ENCODE measurements at places on chromosomes 11 and 22. TPM values are rescaled to one million over a fixed set of nuclear protein-coding genes. Genes with fewer than 3 reads are reported as not detected.

- no peak for DNase-seq
Observed at GRCh38 chr11:66340596-66341501, 4.1 kb downstream of the BRMS1 start.

DNA sequence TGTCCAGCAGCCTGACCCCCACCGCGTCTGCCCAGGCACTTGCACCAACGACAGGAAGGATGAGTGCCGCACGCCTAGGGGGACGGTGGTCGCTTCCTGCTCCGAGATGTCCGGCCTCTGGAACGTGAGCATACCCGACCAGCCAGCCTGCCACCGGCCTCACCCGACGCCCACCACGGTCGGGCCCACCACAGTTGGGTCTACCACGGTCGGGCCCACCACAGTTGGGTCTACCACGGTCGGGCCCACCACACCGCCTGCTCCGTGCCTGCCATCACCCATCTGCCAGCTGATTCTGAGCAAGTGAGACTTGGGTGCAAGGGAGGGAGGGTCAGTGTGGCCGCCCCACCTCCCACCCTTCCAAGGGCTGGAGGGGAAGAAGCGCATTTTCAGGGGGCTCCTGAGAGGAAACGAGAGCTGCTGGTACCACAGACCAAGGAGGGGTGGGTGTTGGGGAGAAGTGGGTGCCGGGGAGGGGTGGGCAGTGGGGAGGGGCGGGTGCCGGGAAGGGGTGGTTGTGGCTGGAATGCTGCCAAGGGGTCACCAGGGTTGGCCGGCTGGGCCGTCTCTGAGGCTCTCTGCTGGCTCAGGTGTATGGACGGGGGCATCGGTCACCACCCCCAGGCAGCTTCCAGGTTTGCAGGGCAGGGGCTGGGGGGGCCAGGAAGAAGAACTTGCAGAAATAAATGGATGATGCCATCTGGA lies 27.7 kb upstream of the MUC5B start:
- DNase-seq: no peak

GRCh38 chr11:19450282-19450681 lies 209.5 kb upstream of the E2F8 start:
- DNase-seq: no peak

Gene RPUSD4
- total RNA-seq: 47.0 TPM

GRCh38 chr11:11620921-11621572 lies 758 bp downstream of the GALNT18 start:
- DNase-seq: peak; percentile 25

DNA sequence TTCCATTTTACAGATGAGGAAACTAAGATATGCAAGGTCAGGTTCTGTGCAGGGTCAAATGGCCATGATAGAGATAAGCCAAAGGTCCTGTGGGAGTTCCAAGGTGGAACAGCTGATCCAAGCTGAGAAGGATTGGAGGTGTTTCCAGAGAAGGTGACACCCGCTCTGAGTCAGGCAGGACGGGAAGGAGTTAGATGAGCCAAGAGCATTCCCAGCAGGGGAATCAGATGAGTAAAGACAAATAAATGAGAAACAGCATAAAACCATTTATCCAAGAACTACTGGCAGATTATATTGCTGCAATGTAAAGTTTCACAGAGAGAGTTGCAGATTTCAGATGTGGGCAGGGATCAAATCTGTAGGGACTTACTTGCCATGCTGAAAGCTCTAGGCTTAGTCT lies 18.9 kb upstream of the HEPHL1 start:
- no peak for DNase-seq

- DNase-seq: peak; percentile 82
Observed at GRCh38 chr22:36541831-36542411, 13.0 kb upstream of the EIF3D start.

GRCh38 chr22:25970374-25970911 lies 198.8 kb upstream of the SEZ6L start:
- peak; percentile 36 for DNase-seq
